ENCODE measurements at places on chromosomes 6 and 20.

GRCh38 chr6:159720708-159721107 is 6.6 kb upstream of the WTAP start:
- DNase-seq = no peak

DNA sequence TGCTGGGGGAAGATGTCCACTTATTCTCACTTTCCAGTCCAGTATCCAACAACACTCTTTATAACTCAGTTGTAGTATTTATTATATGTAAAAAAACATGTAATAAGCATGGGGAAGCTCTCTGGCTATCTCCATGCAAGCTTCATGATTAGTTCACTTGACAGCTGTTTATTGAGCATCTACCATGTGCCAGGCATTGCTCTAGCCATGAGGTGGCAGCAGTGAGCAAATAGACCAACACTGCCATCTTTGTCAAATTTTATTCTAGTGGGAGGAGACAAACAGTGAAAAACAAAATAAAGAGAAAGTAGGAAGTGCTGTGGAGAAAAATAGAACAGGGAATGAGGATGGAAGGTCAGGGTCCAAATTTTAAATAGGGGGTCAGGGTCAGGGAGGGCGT is 131.8 kb downstream of the CFAP61 start:
- DNase-seq = no peak

DNA sequence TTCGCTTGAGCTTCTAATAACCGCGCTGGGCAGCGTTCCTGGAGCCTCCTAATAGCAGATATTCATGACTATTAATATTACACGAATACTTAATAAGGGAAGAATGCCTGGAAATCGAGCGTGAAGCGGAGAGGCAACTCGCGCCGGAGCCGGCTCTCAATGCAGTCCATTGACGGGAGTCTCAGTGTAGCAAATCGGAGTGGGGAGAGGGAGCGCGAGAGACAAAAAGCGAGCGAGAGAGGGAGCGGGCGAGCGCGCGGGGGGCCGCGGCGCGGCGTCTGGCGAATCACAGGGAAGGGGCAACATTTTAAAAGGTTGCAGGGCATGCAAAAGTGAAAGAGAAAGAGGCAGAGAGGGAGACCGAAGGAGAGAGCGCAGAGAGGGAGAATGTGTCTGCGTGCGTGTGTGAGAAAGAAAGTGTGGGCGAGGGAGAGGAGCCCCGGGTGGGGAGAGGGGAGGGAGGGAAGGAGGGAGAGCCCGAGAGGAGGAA is 2.9 kb downstream of the TFAP2A start:
- DNase-seq = no peak

GRCh38 chr6:12570461-12571030 is 146.0 kb upstream of the PHACTR1 start:
- DNase-seq = no peak

- DNase-seq = no peak
Observed at GRCh38 chr6:164832410-164832809, 477.0 kb downstream of the C6orf118 start.

DNA sequence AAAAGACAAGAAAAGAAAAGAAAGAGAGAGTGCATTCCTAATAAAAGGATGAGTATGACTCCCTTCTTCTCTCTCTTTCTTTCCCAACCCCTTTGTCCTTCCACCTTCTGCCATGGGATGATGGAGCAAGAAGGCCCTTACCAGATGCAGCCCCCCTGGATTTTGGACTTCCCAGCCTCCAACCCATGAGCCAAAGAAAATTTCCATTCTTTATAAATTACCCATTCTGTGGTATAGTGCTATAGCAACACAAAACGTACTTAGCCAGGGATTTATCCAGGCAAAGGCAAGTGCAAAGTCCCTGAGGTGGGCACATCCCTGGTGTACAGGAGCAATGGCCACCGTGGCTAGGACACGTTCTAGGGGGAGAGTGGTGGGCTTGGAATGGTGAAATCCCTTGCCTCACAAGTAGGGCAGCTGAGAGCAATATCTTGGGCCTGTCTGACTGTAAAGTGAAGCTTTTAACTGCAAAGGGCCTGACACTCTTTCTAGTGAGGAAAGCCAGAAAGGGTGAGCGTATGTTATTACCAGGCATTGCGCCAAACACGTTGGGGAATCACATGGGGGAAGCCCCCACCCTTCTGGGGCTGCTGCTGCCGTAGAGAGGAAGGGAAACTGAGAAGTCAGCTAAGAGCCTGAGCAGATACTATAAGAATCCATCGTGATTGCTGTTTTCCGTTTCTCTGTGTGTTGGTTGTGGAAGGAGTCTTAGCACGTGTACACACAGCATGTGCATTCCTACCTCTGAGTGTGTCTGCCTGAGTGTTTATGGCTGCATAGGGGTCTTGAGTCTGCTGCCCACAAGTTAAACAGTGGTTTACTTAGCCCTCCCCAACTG is 50.7 kb upstream of the SIRPA start:
- DNase-seq = no peak

GRCh38 chr6:134863763-134864510 is 86.0 kb downstream of the ALDH8A1 start:
- DNase-seq = no peak
